ENCODE measurements at places on chromosomes 12 and 14.

DNA sequence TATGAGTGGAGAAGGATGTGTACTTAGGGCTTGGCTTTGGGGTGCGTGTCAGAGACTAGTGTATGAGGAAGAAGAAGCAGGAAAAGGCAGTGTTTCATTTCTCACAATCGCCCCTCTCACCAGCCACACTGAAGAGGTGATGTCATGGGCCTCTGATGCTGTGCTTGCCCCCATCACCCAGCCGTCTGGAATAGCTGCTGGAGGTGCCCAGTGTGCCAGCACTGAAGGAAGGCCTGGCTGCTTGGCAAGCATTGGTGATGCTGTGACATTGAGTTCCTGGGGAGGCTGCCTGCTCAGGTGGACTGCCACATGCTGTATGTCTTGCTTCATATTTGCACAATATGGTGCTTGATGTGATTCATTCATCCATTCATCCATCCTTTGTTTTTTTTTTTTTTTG is 56.2 kb downstream of the CRADD start:
- no peak for DNase-seq

- DNase-seq = no peak
Observed at GRCh38 chr12:109626378-109627115, 53.0 kb downstream of the MVK start.

- no peak for DNase-seq
Observed at GRCh38 chr14:75297411-75298040, 18.9 kb downstream of the FOS start.

DNA sequence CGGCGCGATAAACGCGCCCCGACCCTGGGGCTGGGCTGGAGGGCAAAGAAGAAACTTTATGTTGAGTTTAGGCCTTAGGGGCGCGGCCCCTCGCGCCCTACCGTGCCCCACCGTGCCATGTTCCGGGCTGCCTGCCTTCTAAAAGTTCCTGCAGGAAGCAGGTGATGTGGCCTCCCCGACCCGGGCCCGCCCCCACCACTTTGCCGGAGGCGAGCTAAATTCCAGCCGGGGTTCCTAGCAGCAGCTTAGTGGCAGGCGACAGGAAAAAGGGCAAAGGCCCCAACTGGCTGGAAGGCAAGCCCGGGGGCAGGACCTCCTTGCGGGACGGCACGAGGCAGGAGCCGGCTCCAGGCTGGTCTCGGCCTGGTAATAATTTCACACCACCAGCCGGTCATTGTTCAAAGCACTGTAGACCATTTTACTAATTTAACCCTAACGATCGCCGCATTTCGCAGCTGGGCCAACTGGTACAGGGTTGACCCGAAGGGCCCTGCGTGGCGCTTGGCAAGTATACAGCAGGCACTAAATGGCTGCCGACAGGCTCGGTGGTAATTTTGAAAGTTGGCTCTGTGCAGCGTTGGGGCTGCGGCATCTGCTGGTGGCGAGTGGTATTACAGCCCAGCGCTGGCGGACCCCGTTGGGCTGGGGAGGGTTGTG is 895 bp upstream of the CCDC88C start:
- no peak for DNase-seq

DNA sequence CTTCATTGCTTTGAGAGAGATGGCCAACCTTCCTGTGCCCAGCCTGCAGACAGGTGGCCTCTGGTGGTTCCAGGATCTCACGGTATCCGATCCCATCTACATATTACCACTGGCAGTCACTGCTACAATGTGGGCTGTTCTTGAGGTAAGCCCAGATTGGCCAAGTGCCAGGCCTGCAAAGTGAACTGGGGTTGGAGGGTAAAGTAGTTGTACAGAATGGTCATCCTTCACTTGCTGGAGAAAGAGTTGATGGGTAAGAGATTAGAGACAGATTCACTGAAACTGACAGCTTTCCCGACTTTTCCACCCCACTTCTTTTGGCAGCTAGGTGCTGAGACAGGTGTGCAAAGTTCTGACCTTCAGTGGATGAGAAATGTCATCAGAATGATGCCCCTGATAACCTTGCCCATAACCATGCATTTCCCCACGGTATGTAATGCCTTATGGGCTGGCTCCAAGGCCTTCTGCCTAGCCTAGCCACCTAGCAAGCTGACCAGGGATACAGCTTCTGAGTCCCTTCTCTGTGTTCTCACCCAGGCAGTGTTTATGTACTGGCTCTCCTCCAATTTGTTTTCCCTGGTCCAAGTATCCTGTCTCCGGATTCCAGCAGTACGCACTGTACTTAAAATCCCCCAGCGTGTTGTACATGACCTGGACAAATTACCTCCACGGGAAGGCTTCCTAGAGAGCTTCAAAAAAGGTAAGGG is 4.1 kb downstream of the OXA1L start:
- DNase-seq = no peak

DNA sequence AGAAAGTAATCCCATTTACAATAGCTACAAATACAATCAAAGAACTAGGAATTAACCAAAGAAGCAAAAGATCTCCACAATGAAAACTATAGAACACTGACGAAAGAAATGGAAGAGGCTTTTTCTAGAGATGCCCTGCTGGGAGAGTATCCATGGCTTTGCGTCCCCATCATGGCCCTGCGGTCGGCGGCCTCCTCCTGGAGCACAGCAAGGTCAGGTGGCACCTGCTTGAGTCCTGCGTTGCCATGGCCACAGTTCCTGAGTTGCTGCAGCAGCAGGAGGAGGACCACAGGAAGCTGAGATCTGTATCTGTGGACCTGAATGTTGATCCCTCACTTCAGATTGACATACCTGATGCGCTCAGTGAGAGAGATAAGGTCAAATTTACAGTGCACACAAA is 143.5 kb downstream of the SLC5A8 start:
- no peak for DNase-seq

All from AG04449 (cell line).